ENCODE measurements at places on chromosomes 2 and 18.

GRCh38 chr2:211085056-211085680, 528.8 kb downstream of the CPS1 start:
- H3K27ac ChIP-seq = no peak overlapping the region
- no peak overlapping the region for H3K4me3 ChIP-seq
- H3K36me3 ChIP-seq = no peaks in the 10 kb centered on the region
- DNase-seq = peak; percentile 27

GRCh38 chr2:127508631-127509034, 17.7 kb downstream of the IWS1 start:
- peaks cover 2% of the 10 kb centered on the region for H3K36me3 ChIP-seq
- H3K4me1 ChIP-seq = peaks cover 13% of the 10 kb centered on the region
- peak overlapping the region; percentile 46 for H3K27ac ChIP-seq
- DNase-seq = peak; percentile 99
- no peaks in the 10 kb centered on the region for H3K27me3 ChIP-seq

DNA sequence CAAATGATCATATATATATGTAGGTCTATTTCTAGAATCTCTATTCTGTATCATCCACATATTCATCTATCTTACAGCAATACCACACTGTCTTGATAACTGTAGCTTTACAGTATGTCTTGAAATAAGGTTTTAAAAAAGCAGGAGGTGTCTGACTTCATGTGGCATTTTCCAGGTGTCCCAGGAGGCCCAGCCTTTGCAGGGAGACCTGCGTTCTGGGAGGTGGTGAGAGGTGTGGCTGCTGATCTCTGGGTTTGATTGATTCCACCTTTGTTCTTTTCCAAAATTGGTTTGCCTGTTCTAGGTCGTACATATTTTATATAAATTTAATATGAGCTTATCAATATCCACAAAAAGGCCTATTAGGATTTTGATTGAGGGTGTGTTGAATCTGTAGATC, 26.6 kb downstream of the DPYSL5 start:
- H3K4me3 ChIP-seq = no peak overlapping the region
- H3K27me3 ChIP-seq = peaks cover 3% of the 10 kb centered on the region
- H3K4me1 ChIP-seq = no peaks in the 10 kb centered on the region
- DNase-seq = no peak
- H3K36me3 ChIP-seq = no peaks in the 10 kb centered on the region
- no peak overlapping the region for H3K27ac ChIP-seq

DNA sequence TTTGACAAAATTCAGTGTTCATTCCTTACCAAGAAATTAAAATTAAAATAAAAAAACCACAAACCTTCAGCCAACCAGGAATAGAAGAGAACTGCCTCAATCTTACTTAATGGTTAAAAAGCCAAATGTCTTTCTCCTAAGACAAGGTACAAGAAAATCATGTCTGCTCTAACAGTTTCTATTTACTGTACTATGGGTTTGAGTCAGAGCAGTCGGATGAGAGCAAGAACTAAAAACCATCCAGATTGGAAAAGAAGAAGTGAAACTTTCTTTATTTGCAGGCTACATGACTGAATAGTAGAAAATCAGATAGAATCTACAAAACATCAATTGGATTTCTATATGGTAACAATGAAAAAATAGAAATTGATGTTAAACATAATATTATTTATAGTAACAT, 555.5 kb upstream of the TNP1 start:
- H3K4me3 ChIP-seq = no peak overlapping the region
- no peaks in the 10 kb centered on the region for H3K27me3 ChIP-seq
- DNase-seq = no peak
- H3K4me1 ChIP-seq = peaks cover 6% of the 10 kb centered on the region
- H3K27ac ChIP-seq = no peak overlapping the region

- H3K27me3 ChIP-seq = no peaks in the 10 kb centered on the region
- no peak overlapping the region for H3K27ac ChIP-seq
- no peak overlapping the region for H3K4me3 ChIP-seq
- no peaks in the 10 kb centered on the region for H3K4me1 ChIP-seq
- H3K36me3 ChIP-seq = no peaks in the 10 kb centered on the region
- no peak for DNase-seq
These were observed 49.6 kb downstream of the NXPH2 start for GRCh38 chr2:138730497-138731030.

DNA sequence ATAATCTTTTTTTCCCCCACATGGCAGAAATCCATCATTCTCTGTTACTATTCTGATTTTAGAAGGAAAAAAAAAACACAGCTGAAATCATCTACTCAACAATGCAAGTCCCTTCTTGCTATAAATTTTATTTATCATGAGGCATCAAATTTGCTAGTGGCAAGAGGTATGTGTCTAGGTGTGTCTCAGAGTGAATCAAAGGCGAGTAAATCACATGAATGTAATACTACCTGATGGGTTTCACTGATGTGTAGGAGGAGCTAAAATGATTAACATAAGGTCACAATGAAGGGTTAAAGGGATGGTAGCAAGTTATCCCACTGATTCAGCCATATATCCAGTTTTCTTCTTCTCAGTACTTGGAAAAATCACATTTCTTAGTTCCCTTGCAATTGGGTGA, 24.5 kb upstream of the PELI1 start:
- no peaks in the 10 kb centered on the region for H3K36me3 ChIP-seq
- no peak for DNase-seq
- H3K4me3 ChIP-seq = no peak overlapping the region
- no peak overlapping the region for H3K27ac ChIP-seq
- H3K27me3 ChIP-seq = no peaks in the 10 kb centered on the region
- no peaks in the 10 kb centered on the region for H3K4me1 ChIP-seq

DNA sequence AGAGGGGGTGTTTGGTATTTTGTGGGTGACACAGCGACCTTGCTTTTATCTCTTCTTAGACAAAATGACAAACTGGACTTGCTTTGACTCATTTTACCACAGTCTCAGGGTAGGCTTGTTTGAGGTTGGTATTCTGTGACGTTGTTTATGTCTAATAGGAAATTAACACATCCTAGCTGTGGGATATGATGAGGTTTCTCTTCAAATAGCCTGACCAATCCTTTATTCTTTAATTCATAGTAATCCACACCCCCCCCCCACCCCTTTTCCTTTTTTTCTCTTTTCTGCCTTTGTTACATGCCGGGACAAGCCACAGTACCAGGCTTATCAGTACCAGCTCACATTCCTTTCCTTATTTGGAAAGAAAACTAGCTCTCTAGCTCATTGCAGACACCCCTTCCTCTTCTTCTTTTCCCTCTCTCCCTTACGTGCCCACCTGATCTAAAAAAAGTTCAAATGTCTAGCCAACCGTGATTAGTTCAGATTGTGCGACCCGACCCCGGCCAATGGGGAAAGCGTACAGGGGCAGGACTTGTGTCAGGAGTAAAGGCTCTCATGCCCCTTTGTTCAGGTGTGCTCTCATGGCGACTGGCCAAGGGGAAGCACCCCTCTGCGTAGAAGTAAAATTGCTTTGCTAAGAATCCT, 52.2 kb upstream of the PTPRM start:
- H3K27me3 ChIP-seq = peaks cover 3% of the 10 kb centered on the region
- no peak for DNase-seq
- H3K36me3 ChIP-seq = no peaks in the 10 kb centered on the region
- H3K4me3 ChIP-seq = no peak overlapping the region

DNA sequence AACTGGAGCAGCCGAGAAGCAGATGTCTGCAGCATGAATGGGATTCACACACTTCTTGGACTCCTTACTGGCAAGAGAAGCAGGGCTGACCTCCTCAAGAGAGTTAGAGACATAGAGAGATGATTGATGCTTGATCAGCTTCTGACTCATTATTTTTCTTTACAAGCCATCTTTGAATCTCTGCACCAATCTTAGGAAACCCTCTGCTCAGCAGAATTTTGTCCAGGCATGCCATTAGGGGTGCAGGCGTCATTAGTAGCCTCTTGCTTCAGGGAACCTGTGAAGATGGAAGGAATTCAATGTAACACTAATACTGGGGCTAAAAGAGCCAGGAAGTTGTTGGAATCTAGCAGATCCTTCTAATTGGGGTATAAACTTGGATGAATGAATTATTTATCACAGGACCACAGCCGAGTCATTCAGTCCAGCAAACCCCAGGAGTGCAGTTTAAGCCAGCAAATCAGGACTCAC, 151.8 kb downstream of the MGAT5 start:
- H3K27me3 ChIP-seq = no peaks in the 10 kb centered on the region
- peaks cover 60% of the 10 kb centered on the region for H3K4me1 ChIP-seq
- DNase-seq = peak; percentile 49

GRCh38 chr2:40144022-40144421, 307.9 kb downstream of the SLC8A1 start:
- H3K27me3 ChIP-seq = no peaks in the 10 kb centered on the region
- H3K27ac ChIP-seq = no peak overlapping the region
- no peaks in the 10 kb centered on the region for H3K4me1 ChIP-seq

GRCh38 chr2:65358678-65359400, 73.6 kb downstream of the SPRED2 start:
- peak overlapping the region; percentile 69 for H3K27ac ChIP-seq
- no peaks in the 10 kb centered on the region for H3K27me3 ChIP-seq
- peak; percentile 83 for DNase-seq
- H3K4me3 ChIP-seq = no peak overlapping the region

DNA sequence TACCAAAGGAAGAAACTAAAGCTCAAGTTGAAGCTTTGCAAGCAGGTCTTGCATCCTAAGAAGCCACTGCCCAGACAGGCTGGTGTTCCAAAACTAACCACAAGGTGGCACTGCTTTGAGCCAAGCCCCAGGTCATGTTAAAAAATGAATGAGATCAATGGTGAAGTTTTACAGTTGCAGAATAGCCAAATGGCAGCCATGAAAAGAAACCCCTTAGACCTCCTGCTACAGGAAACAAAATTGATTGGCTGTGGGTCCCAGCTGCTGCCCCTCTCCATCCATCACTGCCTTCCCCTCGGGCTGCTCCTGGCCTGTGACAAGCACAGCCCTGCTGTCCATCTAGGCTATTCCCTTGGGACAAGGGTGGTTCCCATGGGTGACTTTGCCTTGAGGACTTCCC, 20.7 kb upstream of the MREG start:
- no peak overlapping the region for H3K4me3 ChIP-seq
- no peak overlapping the region for H3K27ac ChIP-seq
- peaks cover 9% of the 10 kb centered on the region for H3K4me1 ChIP-seq
- H3K36me3 ChIP-seq = no peaks in the 10 kb centered on the region
- H3K27me3 ChIP-seq = no peaks in the 10 kb centered on the region

- H3K4me3 ChIP-seq = no peak overlapping the region
- no peak for DNase-seq
- H3K4me1 ChIP-seq = no peaks in the 10 kb centered on the region
- no peak overlapping the region for H3K27ac ChIP-seq
These were observed 78.4 kb upstream of the AQP4 start for GRCh38 chr18:26943906-26944305.

DNA sequence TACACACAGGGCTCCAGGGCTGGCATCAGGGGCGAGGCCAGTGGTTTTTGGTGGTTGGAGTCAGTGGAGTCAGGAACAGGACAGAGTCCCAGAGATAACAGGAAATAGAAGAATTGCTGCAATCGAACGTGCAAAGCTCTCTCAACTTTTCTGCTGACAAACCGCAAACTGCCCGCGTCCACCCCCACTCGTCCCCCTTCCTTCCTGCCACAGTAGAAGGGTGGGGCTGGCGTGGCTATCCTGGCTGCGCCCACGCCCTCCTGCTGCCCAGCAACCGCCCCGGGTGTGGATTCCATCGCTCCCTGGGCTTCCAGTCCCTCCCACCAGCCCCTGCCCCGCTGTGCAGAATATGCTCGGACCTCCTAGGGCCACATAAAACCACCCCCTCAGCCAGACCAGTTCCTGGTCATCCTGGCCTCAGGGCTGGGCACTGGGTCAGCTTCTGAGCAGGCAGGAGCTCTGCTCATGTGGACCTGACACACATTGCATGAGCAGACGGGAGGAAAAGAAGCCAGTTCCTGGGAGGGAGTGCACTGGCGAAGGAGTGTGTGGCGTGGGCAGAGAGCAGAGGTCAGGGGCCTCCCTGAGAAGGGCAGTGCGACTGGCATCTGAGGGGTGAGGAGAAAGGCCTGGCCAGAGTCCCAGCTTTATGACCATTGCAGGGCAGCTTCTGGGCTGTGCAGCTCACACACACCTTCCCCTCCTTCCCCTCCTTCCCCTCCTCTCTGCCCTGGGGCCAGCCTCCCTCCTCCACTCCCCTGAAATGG, 85.4 kb upstream of the ATG16L1 start:
- no peak overlapping the region for H3K4me3 ChIP-seq
- H3K36me3 ChIP-seq = no peaks in the 10 kb centered on the region
- DNase-seq = peak; percentile 13
- peaks cover 6% of the 10 kb centered on the region for H3K27me3 ChIP-seq
- no peaks in the 10 kb centered on the region for H3K4me1 ChIP-seq

- no peaks in the 10 kb centered on the region for H3K27me3 ChIP-seq
- H3K27ac ChIP-seq = no peak overlapping the region
- H3K36me3 ChIP-seq = no peaks in the 10 kb centered on the region
- H3K4me1 ChIP-seq = no peaks in the 10 kb centered on the region
These were observed 218.8 kb downstream of the HAUS1 start for GRCh38 chr18:46322941-46323340.

- no peak overlapping the region for H3K27ac ChIP-seq
- no peaks in the 10 kb centered on the region for H3K36me3 ChIP-seq
- no peaks in the 10 kb centered on the region for H3K27me3 ChIP-seq
These were observed 746.3 kb upstream of the RAB6C start for GRCh38 chr2:129233166-129233565.

DNA sequence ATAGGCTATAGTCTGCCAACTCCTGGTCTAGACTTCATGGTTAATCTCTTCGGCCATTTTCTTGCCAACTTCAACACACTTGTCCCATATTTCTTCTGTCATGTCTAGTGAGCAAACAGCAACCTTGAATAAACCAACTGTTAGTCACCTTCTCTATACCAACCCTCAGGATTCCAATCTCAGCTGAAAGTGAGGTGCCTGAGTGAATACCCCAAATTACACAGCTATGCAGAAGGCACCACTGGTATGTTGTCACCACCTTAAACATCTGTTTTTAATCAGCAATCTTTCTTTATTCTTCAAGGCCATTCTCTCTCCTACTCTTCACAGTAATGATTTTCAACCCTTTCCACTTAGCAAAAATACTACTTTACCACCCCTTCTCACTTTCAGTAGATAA, 39.3 kb downstream of the THOC1 start:
- peak; percentile 31 for DNase-seq
- no peaks in the 10 kb centered on the region for H3K4me1 ChIP-seq
- H3K27me3 ChIP-seq = no peaks in the 10 kb centered on the region
- H3K4me3 ChIP-seq = no peak overlapping the region

GRCh38 chr18:13112982-13113381, 105.6 kb upstream of the LDLRAD4 start:
- peaks cover 3% of the 10 kb centered on the region for H3K36me3 ChIP-seq
- H3K4me3 ChIP-seq = no peak overlapping the region
- no peaks in the 10 kb centered on the region for H3K4me1 ChIP-seq
- H3K27me3 ChIP-seq = no peaks in the 10 kb centered on the region
- no peak overlapping the region for H3K27ac ChIP-seq

GRCh38 chr2:178990533-178991241, 59.2 kb downstream of the CCDC141 start:
- H3K4me1 ChIP-seq = no peaks in the 10 kb centered on the region
- H3K4me3 ChIP-seq = no peak overlapping the region
- H3K27me3 ChIP-seq = no peaks in the 10 kb centered on the region

- H3K4me1 ChIP-seq = peaks cover 5% of the 10 kb centered on the region
- DNase-seq = peak; percentile 91
- no peaks in the 10 kb centered on the region for H3K27me3 ChIP-seq
- no peaks in the 10 kb centered on the region for H3K36me3 ChIP-seq
These were observed 5.5 kb downstream of the SLC11A1 start for GRCh38 chr2:218387369-218388194.

Measured in fibroblast of lung (primary cell).